Panc1 (cell line): ENCODE measurements at places on chromosomes 2 and 18. TPM values are rescaled to one million over a fixed set of nuclear protein-coding genes. Genes with fewer than 3 reads are reported as not detected.

DNA sequence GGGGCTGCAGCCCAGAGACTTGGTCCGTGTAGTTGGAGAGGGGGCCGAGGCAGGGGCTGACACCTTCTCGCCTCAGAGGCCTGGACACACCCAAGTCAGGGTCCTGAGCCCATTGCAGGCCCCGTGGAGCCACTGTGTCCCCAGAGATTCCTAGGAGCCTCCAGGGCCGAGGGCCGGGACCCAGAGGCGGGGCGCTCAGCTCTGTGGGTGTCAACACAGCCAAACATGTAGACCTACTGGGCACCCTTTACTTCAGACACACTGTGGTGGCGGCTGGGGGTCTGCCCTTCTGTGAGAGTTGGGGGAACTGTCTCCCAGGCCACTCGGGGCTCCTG is 459 bp upstream of the ESPNL start:
- no peak overlapping the region for H3K27ac ChIP-seq
- no peak for DNase-seq
- H3K27me3 ChIP-seq: no peaks in the 10 kb centered on the region
- no peak overlapping the region for H3K4me3 ChIP-seq
- H3K4me1 ChIP-seq: peaks cover 7% of the 10 kb centered on the region; the same call in 1 of the 2 replicates

- no peaks in the 10 kb centered on the region for H3K27me3 ChIP-seq
- DNase-seq: no peak
- peaks cover 51% of the 10 kb centered on the region for H3K36me3 ChIP-seq
- H3K4me1 ChIP-seq: no peaks in the 10 kb centered on the region
These were observed 57.7 kb downstream of the CWC22 start for GRCh38 chr2:179949438-179949837.

DNA sequence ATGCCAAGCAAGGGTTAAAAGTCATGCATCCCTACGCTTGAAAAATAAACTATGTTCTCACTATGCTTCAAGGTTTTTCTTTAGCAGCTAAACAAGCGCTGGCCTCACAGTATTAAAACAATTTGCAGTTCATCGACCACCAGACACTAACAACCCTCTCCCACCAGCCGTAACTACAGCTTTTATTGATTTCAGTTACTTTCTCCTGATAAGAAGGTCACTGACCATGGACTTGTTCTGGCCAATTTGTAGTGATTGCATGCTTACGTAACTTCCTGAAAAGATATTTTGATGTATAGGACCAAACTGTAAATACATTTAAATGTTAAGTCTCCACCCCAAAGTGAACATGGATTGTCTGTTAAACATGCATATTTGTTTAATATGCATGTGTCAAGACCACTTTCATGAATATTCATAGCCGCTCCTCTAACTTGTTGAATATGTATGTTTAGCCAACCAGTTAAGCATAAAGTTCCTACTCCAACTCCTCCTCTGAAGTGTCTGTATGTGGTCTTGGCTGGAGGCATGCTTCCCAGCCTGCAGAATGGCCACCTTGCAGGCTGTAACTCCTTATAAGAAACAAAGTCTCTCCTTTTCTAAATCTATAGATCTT is 1.7 kb upstream of the THOC1 start:
- H3K36me3 ChIP-seq: no peaks in the 10 kb centered on the region; the same call in none of the 2 replicates
- H3K27me3 ChIP-seq: no peaks in the 10 kb centered on the region
- H3K4me1 ChIP-seq: peaks cover 9% of the 10 kb centered on the region
- no peak overlapping the region for H3K27ac ChIP-seq
- DNase-seq: no peak

- no peak for DNase-seq
- H3K27ac ChIP-seq: no peak overlapping the region
- peaks cover 7% of the 10 kb centered on the region for H3K27me3 ChIP-seq
- H3K36me3 ChIP-seq: no peaks in the 10 kb centered on the region
- no peaks in the 10 kb centered on the region for H3K4me1 ChIP-seq
These were observed 70.7 kb downstream of the TIMM21 start for GRCh38 chr18:74219056-74219455.

- peaks cover 35% of the 10 kb centered on the region for H3K36me3 ChIP-seq
- no peaks in the 10 kb centered on the region for H3K4me1 ChIP-seq
- H3K4me3 ChIP-seq: no peak overlapping the region
These were observed 39.1 kb downstream of the RMC1 start for GRCh38 chr18:23542461-23542860.

GRCh38 chr2:191274413-191274815 is 29.2 kb downstream of the MYO1B start:
- H3K36me3 ChIP-seq: no peaks in the 10 kb centered on the region
- no peaks in the 10 kb centered on the region for H3K27me3 ChIP-seq
- DNase-seq: no peak
- H3K4me1 ChIP-seq: no peaks in the 10 kb centered on the region; the same call in 1 of the 2 replicates

GRCh38 chr2:59568461-59568860 is 985.0 kb downstream of the BCL11A start:
- no peak overlapping the region for H3K4me3 ChIP-seq
- no peak for DNase-seq
- H3K36me3 ChIP-seq: no peaks in the 10 kb centered on the region

RSAD2 gene
- total RNA-seq: 0.44 TPM

SRD5A2 gene
- total RNA-seq: not detected

IL1A gene
- total RNA-seq: not detected

STK11IP gene
- 48.2 TPM for total RNA-seq
